ENCODE measurements at places on chromosomes 2 and 18.

- DNase-seq: no peak
Measured at GRCh38 chr2:2540406-2540805, 209.3 kb upstream of the MYT1L start.

DNA sequence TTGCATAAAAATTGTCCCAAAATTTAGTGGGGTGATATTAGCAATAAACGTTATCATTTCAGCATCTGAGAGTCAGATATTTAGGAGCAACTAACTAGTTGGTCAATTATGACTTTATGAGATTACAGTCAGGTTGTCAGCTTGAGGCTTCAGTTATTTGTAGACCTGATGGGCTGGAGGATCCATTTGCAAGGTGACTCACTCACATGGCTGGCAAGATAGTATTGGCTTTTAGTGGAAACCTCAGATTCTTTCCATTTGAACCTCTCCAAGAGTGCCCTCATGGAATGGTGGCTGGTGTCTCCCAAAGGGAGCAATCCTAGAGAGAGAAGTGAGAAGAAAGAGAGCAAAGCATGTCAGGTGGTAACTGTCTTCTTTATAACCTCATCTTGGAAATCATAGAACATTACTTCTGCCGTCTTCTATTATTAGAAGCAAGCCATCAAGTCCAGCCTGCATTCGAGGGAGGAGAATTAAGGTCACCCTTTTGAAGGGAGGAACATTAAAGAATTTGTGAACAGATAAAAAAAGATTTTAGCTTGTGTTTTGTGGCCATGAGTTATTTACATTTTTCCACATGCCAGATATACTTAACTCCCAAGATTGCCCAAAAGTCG is 92.5 kb downstream of the HAUS1 start:
- no peak for DNase-seq

- peak; percentile 77 for DNase-seq
Measured at GRCh38 chr2:37857575-37858399, 67.3 kb upstream of the RMDN2 start.

DNA sequence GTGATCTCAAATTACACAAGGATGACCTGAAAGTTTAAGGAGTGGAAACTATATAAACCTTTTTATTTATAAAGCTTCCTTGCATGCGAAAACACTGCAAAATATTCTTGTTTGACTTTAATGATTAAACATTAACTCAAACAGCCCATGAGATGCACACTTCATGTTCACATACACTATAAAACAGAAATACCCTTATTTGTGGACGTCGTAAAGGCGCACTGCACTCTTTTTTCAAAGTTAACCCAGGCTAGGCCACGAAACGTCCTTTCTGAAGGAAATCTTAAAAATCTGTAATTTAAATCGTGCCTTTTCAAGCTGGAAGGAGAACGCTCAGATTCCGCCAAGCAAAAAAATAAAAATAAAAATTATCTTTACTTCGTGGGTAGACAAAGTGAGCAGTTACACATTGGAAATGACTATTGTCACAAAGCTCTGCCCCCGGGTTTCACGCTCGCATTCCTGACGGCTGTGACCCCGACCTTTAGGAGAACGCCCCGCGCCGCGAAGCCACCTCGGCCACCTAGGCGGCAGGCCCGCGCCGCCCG is 728 bp downstream of the FAM168B start:
- no peak for DNase-seq

- no peak for DNase-seq
Measured at GRCh38 chr2:20516646-20517341, 69.9 kb downstream of the RHOB start.

GRCh38 chr2:11746376-11746806 is at the start of gene LPIN1:
TSS of gene LPIN1 (plus strand) at chr2:11746632. CDS start at chr2:11765542, 18,910 bp downstream.
- DNase-seq: no peak

DNA sequence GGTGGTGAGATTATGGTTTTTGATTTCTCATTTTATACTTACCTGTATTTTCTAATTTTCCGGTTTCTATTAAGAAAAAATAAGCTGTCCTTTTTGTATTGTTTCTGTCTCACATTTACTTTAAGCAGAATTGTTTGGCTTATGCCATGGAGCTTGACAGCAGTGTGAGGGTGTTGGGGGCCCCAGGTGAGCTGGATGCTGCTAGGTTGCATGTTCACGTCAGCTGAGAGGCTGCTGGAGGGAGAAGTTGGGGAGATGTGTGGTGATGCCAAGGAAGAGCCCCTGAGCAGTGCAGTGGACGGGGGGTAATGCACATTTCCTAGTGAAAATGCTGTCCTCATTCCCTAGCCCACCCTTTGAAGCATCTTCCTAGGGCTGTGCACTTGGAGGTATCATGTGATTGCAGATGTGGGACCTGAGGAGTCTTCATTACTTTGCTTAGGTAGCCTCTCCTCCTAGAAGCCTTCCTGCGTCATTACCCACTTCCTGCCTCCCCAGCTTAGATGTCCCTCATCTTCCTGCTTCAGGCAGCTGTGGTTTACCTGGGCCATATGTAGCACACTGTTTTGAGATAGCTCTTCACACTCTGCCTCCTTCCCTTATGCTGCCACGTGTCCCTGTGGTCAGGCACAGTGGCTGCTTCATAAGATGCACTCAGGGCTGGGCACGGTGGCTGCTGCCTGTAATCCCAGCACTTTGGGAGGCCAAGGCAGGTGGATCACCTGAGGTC is 16.2 kb downstream of the ATG16L1 start:
- no peak for DNase-seq

DNA sequence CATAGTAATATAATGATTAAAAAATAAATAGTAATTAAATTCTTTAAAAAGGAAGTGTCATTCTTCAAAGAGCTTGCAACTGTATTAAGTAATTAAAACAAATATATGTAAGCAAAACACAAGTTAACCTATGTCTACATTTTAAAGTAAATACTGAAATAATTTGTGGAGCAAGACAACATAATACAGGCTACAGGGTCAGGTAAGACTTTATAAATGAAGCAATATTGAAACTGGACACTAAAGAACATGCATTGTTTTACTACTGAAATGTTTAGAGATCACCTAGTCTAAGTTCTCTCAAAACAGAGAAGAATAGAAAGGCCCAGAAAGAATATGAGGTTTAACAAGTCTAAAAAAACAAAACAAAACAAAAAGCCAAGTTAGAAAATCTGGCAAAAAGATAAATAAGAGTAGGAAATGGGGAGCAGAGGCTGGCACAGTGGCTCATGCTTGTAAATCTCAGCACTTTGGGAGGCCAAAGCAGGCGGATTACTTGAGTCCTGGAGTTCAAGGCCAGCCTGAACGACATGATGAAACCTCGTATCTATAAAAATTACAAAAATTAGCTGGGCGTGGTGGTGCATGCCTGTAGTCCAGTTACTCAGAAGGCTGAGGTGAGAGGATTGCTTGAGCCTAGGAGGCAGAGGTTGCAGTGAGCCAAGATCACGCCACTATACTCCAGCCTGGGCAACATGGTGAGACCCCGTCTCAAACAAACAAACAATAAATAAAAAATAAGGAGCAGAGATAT is 34.4 kb downstream of the VPS54 start:
- DNase-seq: no peak

- DNase-seq: no peak
Measured at GRCh38 chr2:62222674-62223073, 26.8 kb downstream of the B3GNT2 start.

- no peak for DNase-seq
Measured at GRCh38 chr2:224711381-224711780, 4.8 kb downstream of the CCDC195 start.

DNA sequence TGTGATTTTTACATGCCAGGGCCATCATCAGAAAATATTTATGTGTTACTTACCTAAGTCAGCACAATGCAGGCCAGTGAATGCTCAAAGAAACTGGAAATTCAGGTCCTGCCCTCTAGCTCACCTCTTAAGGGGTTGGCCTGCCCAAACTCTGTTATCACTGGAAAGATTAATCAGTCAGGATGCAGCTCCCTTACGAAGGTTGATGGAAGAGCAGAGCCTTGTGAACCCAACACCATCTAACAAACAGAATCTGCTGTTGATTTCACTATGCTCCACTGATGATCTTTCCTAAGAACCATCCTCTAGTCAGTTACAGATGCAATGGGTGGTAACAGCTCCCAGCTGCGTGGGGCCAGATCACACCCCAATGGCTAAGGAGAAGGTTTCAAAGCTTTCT is 38.2 kb downstream of the SOX11 start:
- peak; percentile 56 for DNase-seq

DNA sequence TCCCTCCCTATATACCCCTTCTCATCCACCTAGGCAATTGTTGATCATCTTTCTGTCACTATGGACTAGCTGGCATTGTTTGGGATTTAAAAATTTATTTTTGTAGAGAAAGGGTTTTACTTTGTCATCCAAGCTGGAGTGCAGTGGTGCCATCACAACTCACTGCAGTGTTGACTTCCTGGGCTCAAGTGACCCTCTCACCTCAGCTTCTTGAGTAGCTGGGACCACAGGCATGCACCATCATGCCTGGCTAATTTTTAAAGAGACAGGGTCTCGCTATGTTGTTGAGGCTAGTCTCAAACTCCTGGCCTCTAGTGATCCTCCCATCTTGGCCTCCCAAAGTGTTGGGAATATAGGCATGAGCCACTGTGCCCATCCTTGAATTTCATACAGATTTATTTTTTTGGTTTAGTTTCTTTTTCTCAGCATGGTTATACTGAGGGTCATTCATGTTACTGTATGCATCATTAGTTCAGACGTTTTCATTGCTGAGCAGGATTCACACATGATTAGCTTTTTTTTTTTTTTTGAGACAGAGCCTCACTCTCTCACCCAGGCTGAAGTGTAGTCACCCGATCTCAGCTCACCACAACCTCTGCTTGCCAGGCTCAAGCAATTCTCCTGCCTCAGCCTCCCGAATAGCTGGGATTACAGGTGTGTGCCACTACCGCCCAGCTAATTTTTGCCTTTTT is 8.6 kb upstream of the PCARE start:
- DNase-seq: no peak

DNA sequence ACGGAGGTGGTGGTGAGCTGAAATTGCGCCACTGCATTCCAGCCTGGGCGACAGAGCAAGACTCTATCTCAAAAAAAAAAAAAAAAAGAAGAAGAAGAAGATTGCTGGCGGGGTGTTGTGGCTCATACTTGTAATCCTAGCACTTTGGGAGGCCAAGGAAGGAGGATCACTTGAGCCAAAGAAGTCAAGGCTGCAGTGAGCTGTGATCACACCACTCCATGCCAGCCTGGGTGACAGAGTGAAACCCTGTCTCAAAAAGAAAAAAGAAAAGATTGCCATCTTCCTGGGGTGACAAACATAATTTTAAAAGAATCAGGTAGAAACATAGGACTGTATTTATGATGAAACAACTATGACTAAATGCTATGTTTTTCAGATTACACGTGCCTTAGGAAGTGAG is 55.1 kb upstream of the EML4 start:
- no peak for DNase-seq

Measured in vagina (tissue), 2 donors.